ENCODE measurements at places on chromosomes 13 and 19.

GRCh38 chr19:19642506-19643157, 825 bp downstream of the GMIP start:
- DNase-seq: peak; percentile 28

DNA sequence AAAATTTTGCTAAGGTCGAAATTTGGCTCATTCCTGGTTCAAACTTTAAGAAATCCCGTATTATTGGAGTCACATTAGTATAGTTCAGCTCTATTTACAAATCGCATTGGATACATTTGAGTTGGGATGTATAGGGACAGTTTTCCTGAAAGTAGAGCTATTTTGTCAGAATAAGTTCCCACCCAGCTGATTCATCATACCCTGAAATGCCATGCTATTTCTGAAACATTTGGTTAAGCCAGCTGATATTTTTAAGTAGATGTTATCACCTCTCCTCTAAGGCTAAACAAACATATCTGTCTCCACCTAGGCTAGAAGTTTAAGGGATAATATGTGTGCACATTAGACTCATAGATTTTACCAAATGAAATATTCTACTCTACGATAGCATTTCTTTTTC, 226.2 kb upstream of the ARGLU1 start:
- no peak for DNase-seq

GRCh38 chr13:100382785-100383184, 205.8 kb downstream of the GGACT start:
- no peak for DNase-seq

GRCh38 chr13:113170511-113170910, 12.1 kb downstream of the PROZ start:
- DNase-seq: no peak

DNA sequence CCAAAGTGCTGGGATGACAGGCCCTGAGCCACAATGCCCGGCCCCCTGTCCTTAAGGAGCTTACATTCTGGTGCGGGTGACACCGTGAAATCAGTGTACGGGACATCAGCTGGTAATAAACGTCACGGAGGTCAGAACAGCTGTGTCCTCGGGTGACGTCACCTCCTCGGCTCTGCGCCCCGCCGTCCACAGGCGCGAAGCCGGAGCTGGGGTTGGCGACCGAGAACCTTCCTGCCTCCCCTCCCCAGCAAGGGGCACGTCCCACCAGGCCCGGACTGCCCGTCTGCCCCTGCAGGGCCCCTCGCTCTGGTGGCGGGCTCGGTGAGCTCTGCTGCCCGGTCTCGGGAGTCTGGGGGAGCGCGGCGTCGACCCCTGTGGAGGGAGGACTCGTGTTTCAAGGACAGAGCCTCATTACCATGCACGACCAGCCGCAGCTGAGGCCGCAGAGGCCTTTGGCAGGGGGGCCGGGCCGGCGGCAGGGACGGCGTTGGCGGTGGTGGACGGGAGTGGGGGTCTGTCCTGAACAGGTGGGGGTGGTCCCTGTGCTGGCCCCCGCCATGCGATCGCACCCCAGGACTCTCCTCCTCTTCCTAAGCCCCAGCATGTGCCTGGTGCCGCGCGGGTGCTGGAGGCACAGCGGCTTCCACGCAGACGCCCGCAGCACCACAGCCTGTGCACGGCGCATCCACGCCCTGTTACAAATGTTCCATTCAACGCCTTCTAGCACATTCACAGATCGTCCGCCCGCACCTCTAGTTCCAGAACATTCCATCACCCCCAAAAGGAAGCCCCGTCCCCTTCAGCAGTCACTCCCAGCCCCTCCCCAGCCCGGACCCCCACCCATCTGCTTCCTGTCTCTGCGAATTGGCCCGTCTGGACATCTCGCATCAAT, 5.4 kb downstream of the LINGO3 start:
- DNase-seq: no peak

DNA sequence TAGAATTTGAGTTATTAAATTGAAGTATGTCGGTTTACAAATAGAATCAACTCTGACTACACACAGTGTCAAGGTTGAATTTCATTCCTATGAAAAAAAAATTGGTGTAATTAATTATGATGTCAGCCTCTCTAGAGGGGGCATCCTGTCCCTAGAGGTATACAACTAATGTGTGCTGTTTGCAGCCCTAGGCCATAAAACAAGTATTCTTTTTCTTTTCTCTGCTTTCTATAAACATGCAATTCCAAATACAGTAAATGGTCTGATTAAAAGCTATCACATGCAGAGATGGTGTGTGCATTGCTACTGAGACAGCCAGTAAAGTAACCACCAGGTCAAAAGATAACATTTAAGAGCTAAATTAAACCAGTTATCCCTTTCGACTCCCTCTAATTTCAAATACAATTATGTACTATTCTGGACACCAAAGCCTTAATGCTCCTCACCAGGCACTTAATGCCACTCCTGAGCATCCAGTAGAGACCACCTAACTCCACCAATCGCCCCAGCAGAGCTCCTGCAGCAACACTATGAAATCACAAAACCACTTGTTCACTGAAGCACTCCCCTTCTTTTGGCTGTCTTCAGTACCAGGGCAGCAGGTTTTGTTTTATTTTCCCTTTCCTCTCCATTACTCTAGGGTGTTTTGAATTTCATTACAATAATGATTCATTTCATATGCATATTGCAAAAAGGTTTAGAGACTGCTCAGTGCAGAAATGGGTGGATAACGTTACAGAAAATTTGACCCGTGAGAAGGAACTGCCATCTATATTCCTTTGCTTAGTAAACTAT, 426.9 kb downstream of the PCDH9 start:
- no peak for DNase-seq

- no peak for DNase-seq
Measured at GRCh38 chr13:67120872-67121531, 109.1 kb downstream of the PCDH9 start.

- no peak for DNase-seq
Measured at GRCh38 chr19:1276628-1277022, 1.3 kb downstream of the FAM174C start.

GRCh38 chr13:102198418-102199311, 203.2 kb downstream of the FGF14 start:
- DNase-seq: no peak

DNA sequence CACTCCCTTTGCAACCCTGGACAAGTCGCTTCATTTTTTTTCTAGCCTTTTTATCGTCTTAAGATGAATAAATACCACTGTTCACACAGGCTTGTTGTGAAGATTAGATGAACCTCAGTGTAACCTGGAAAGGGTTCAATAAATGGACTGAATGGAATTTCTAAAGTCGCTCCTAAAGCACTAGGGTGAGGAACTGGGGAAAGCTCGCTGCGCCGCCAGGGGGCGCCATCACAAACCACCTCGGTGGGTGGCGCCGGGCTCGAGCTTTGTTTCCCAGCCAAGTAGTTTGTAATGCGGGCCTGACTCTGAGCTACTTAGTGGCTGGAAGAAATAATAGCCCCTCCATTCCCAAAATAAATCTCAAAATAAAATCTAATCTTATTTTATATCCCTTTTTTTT, 2.2 kb upstream of the CEACAM6 start:
- peak; percentile 65 for DNase-seq

DNA sequence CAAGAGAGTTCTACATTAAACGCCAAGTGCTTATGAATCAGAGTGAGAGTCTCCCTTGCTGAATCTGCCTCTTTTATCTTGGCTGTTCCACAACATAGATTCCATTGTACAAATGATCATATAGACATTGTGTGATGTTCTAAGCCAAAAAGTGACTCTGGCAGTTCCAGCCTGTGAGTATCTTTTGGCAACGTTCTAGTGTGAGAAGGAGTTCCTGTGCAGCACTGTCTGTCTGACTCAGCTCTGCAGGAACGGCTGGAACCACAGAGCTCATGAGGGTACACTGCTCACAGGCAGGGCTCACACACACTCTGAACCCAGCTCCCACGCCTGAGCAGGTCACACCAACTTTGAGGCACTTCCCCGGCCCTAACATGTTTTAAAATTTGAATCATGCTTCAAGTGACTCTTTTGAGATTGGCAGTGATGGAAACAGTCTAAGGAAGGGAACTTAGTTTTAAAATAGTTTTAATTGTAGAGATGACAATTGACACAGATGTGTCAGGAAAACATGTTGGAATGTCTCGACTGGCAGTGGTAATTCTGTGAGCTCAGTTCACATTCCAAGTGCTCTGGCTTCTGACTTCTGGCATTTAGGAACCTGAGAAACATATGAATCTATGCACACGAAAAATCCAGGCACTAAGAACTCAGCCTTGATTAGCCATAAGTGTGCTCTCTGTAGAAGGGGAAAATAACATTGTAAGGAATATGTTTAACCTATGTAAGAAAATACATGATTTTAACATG, 272.0 kb downstream of the UQCRFS1 start:
- no peak for DNase-seq

DNA sequence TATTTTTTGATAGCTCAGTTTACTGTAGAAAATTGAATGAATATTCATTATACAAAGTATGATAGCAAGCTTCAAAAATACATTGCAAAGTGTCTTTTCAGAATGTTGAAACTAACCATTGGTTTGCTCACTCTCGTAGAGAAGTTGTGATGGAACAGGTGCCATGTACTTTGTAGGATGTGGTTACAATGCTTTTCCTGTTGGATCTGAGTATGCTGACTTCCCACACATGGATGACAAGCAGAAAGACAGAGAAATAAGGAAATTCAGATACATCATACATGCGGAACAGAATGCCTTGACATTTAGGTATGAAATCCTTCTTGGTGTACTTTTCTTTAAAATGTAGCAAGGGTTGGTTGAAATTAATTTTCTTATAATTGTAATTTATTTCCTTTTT, 30.5 kb downstream of the CDADC1 start:
- DNase-seq: no peak

GRCh38 chr13:78827471-78827870, 168.5 kb upstream of the OBI1 start:
- no peak for DNase-seq

- DNase-seq: no peak
Measured at GRCh38 chr19:39263912-39264305, 4.3 kb upstream of the IFNL2 start.

DNA sequence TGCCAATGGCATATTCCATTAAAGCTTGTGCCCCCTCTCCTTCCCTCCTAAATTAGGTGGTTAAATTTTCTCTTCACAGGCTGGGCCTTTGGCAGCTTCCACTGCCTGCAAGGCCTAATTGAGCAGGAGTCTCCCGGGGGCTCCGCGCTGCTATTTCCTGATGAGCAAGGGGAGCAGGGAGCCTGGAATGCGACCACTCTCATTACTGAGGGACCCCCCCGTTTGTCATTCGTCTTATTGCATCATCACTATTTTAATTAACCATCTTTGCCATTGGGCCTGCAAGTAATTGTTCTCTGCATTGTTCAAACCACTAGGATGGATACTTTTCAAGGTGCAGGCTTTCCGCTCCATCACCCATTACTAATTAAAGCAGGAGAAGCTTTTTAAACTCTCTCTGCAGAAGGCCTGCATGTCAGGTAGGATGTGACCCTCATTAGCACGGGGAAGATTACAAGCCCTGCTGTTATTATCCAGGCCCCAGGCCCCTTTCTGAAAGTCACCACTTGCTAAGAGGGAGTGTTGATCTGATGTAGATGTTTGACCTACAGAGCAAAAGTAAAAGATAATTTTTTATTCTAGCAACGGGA, 142.3 kb downstream of the OXGR1 start:
- DNase-seq: no peak

DNA sequence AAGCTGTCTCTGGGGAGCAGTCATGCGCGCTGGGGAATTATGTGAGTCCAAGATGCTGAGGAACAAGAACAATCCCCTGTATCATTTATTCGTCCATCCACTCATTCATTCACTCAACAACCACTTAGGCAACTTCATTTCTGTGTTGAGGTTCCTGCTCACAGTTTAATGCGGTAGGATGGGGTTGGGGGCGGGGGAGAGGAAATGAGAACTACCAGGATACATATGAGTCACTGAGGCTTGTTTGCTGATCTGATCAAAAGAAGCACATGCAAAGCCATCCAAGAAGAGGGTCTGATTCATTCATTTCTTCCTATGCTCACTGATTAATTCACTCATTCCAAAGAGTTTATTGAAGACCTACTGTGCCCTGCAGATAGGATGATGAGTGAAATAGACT, 20.9 kb downstream of the ZNF536 start:
- no peak for DNase-seq

DNA sequence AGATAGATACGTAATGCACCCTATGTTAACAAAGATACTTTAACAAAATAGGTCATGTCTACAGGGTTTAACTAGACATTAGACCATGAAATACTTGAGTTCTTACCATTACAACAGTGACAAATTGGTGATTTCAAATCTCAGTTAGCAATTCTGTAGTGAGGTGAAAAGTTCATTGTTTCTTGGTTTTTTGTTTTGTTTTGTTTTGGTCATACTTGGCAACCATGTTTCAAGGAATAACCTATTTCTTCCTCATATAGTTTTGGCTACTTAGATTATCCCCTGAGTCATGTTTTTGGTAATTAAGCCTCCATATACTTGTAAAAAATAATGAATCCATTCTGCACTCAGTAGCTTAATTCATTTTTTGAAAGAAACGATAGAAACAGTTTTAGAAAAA, 1200.4 kb downstream of the DIAPH3 start:
- no peak for DNase-seq

GRCh38 chr13:27289011-27289665, 18.5 kb downstream of the RASL11A start:
- DNase-seq: no peak

DNA sequence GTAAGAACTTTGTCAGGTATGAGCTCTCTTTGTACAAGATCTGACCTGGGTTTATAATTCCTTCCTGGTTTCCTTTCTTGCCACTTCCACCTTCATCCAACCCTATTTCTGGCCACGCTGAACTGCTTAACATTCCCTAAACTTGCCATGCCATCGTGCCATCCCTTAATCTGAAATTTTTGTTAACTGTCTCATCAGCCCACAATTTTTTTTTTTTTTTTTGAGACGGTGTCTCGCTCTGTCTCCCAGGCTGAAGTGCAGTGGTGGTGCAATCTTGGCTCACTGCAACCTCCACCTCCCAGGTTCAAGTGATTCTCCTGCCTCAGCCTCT, 144.6 kb downstream of the GGACT start:
- DNase-seq: no peak

- peak; percentile 2 for DNase-seq
Measured at GRCh38 chr13:111429064-111429558, 108.7 kb downstream of the TEX29 start.

GRCh38 chr13:22126433-22127021, 455.7 kb downstream of the FGF9 start:
- DNase-seq: no peak

GRCh38 chr19:48598996-48599700, 7.4 kb upstream of the SPACA4 start:
- DNase-seq: no peak

DNA sequence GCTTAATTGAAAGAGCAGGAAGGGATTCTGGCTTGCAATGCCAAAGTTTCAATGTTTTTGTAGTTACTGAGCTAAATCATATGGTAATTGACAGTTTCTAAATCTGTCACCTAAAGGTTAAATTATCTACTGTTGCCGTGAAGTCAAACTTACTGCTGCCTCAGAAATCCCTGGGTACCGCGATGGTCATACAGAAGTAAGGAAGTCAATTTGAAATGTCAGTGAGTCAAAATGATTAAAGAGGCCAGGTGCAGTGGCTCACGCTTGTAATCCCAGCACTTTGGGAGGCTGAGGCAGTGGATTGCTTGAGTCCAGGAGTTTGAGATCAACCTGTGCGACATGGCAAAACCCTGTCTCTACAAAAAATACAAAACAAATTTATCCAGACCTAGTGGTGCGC, 48.8 kb upstream of the TPM4 start:
- DNase-seq: no peak

- no peak for DNase-seq
Measured at GRCh38 chr13:82439159-82439904, 1442.9 kb downstream of the SLITRK1 start.

- no peak for DNase-seq
Measured at GRCh38 chr13:57877601-57878000, 246.1 kb downstream of the PCDH17 start.

Data from AML-193 (cell line).